ENCODE measurements at places on chromosomes 6 and 20.

DNA sequence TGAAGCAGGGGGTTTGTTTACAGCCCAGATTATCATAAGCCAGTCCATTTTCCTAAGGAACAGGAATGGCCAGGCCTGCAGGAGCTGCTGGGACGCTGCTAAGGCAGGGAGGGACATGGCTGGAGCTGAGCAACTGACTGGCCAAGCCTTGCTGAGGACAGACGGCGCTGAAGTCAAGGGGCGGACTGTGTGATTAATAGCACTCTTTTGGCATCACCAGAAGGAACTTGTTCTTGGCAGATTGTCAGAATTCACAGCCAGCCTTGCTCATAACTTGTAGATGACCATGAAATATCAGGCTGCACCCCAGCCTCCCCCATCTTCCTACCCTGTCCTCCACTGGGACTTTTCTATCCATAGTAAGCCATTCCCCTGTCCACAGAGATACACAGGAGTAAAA is 218.8 kb upstream of the RNF24 start:
- no peak for DNase-seq

DNA sequence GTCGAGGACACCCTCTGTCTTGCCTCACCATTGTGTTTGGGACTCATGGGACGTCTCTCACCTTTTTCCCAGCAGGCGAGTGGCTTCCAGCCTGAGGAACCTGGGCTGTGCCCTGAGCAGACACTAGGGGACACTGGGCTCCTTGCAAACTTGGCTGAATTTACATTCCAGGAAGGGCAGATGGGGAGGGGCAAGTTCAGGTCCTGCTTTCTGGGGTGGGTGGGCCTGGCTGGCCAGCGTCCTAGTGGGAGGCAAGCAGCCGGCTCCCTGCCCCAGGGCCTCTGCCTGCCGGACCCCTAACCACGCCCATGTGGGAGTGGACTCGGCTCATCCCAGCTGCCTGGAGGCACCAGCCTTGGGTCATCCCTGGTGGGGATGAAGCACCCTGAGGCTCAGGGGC is 48.2 kb upstream of the MLN start:
- DNase-seq: peak; percentile 68

- DNase-seq: no peak
Observed at GRCh38 chr6:163501439-163501838, 86.9 kb downstream of the QKI start.

DNA sequence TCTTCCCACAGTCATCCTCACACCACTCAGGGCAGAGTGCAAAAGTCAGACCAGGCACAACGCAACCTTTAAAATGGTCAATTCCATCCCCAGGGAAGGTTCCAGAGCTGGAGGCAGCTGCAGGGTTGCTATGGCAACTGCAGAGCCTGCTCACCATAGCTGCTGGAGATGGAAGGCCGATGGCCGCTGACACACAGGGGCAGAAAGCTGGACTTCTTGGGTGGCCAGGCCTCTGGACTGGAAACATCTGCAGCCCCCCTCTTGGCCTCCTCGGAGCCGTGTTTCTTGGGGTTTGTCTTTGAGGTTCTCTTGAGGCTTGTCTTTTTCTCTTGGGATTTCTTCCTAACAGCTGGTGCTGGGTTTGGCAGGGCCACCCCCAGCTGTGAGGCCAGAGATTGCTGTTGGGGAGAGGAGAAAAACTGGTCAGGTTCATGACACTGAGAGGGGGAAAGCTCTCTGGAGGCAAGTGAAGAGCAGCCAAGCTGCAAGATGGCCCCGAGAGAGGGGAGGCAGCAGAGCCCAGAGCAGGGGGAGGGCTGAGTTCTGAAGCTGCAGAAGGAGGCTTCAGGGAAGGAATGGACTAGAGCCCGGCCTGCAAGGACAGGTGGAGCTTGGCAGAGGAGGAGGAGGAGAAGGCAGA is 10.2 kb downstream of the BNIP5 start:
- DNase-seq: no peak

DNA sequence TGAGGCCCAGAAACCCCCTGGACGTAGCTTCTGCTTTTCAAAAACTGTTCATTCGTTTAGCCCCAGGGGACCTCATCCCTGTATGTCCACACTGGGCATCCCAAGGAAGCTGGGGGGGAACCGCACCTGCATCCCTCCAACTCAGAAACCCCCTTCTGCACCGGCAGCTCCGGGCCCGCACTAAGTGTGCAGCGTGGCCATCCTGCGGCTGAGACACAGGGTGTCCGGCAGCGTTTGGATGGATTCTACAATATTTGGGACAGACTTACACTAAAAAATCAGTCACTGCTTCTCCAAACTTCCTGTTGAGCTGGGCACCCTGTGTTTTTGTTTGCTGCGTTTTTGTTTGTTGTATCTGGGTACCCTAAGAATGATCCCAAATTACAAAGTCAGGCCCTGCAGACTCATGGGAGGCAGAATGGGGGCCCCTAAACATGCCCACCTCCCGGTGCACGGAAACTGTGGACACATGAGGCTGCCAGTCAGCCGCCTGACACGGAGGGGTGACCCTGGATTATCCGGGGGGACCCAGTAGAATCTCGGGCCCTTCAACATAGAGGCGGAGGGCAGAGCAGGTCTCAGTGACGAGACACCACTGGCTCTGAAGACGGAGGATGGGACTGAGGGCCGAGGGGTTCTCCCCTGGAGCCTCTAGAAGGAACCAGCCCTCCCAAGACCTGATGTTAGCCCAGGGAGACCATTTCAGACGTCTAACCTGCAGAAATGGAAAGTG is 88.2 kb upstream of the BHLHE23 start:
- peak; percentile 38 for DNase-seq

- no peak for DNase-seq
Observed at GRCh38 chr6:17506531-17506930, 93.6 kb upstream of the FAM8A1 start.

DNA sequence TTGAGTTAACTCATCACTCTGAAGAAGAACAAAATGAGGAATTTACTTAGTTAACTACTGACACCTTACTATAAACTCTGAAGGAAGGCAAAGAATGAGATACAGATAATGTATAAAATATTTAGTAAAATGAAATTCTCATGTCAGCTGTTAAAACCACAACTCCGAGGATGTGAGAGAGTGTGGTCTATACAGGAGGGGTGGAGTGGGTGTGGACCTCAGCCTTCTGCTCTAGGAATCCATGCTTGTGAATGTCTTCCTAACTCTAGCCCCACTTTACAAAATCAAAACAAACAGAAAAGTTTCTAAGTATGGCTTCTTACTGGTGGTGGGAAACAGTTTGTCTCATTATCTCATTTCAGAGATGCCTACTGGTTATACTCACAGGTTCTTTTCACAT is 14.2 kb downstream of the PPP1R14C start:
- DNase-seq: no peak

DNA sequence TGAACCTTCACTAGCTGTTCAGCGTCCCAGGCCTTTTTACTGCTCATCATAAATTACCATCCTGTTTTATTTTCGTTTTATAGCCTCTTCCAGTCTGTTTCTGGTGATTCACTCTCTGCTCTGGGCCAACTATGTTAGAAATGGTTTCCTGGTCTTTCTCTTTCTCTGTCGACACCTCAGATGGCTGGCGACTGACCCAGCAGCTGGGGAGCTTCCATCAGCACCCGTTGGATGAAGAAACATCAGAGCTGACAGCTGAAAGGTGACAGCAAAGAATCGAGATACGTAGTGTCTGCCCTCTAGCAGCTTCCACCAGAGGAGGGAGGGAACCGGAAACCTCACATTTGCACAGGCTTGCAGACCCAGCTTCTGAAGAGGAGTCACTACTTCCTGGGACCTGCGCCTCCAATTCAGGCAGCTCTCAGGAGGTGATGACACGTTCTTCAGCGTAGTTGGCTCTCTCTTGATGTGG is 82.9 kb upstream of the MLN start:
- DNase-seq: no peak

DNA sequence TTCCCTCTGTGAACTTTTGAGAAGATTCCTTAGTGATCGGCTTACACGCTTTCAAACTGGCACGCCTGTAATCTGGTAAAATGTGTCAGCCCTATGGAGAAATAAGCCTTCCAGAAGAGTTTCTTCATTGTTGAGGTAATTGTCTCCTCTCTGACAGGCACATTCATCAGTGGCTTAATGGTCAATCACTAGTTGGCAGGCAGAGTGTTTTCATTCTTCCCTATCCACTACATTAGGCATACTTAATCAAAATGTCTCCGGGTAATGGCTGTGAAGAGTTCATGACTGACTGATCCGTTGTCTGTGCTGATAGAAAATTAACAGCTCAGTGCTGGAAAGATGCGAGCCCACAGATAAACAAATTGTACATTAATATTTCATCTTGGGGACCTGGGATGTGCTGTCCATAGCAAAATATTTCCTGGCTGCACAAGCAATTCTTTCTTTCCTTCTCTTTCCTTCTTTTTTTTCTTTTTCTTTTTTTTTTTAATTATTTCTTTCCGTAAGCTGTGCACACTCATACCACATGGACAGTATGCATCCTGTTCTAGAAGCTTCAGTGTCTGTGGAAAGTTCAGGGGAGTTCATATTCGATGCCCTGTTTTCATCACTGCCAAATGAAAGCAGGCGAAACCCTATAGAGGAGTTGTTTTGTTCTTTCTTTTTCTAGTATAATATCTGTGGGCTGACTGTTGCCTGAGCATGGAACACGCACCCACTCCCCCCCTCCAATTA is 31.4 kb downstream of the TSHZ2 start:
- no peak for DNase-seq
